ENCODE measurements at places on chromosomes 12 and 14.

DNA sequence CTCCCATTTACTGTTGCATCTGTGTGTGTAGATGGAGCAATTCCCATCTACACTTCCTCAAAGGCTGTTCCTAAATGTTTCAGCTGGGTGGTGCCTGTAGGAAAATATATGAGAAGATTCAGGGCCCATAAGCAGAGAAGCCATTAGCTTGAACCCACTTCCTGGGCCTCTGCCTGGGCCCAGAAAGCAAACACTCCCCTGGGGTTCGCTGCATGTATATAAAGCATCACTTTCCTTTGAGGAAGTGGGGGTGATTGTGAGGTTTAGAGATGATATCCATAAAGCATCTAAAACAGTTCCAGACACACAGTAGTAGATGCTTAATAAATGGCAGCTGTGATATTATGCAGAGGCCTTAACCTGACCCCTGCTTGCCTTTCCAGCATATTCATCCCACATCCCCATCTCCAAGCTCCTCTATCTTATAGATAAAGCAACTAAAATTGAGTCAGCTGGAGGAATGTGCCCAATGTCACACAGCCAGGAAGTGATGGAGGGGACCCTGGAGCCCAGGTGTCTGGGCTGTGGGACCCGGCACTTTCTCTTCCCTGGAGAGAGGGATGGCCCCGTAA is 280.0 kb upstream of the CRY1 start:
- DNase-seq = no peak

- DNase-seq = no peak
Measured at GRCh38 chr14:61609191-61609843, 86.0 kb upstream of the HIF1A start.

DNA sequence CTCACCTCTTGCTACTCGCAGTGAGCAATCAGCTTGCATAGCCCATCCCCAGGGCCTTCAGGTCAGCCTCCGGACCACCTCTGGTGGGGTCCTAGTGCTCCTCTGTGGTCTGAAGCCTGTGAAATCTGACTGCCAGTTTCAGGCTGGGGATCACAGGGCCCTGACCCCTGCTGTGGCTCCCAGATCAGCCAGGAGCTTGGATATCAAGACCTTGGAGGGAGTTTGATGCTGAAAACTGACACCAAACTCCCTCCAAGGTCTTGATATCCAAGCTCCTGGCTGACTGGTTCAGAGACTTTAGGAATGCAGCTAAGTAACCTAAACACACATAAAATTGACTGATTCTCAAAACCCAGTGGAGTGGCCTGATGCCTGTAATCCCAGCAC is 19.8 kb upstream of the DHRS4 start:
- DNase-seq = no peak

DNA sequence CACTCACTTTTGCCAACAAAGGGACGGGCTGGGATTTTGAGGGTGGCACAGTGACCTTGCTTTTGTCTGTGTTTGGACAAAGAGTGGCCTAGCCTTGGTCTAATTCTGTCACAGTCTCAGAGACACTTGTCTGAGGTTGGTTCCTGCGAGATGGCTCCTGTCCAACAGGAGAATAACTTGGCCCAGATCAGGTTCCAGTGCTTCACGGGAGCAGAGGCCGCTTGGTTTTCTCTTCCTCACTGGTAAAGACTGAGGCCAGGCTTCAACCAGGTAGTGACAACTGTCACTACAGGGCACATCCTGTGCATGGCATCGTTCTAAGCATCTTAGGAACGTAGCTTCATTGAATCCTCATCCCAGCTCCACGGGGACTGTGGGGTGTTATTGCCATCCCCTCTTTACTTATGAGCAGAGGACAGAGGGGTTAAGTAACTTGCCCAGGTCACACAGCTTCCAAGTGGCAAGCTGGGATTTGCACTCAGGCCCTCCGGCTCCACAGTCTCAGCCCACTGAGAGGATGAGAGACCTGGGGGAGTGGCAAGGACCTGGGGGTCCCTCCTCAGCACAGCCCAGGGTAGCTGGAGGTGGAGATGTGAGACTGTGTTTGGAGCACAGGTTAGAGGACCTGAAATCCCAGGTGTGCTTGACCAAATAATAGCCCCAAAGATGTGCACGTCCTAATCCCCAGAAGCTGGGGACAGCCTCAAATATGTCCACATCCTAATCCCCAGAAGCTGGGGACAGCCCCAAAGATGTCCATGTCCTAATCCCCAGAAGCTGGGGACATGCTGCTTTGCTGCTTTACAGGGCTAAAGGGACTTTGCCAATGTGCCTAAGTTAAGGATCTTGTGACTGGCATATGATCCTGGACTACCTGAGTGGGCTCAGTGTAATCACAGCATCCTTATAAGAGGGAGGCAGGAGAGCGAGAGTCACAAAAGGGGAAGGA is 179.2 kb upstream of the RTL1 start:
- DNase-seq = no peak

GRCh38 chr12:100951756-100952155 is 157.2 kb downstream of the ANO4 start:
- no peak for DNase-seq

- DNase-seq = no peak
Measured at GRCh38 chr12:12622418-12622817, 10.7 kb downstream of the CREBL2 start.

- no peak for DNase-seq
Measured at GRCh38 chr12:93704122-93704521, 26.9 kb downstream of the CRADD start.

DNA sequence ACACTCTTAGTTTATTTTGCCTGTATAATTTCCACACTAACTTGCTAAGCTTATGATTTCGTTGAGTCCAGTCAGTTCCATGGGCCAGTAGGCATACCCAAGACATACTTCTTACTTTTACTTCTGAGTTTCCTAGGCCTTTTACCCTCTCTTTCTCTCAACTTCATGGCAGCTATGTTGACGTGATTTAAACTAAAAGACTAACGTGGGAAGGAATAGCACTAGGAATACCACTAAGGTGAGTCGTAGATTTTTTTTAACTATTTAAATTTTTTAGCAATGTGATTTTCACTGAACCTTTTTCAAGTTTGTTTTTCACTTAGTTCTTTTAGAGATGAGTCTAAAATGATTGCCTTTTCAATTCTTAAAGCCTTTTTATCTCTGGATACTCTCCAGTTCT is 793.5 kb upstream of the NOVA1 start:
- DNase-seq = no peak

DNA sequence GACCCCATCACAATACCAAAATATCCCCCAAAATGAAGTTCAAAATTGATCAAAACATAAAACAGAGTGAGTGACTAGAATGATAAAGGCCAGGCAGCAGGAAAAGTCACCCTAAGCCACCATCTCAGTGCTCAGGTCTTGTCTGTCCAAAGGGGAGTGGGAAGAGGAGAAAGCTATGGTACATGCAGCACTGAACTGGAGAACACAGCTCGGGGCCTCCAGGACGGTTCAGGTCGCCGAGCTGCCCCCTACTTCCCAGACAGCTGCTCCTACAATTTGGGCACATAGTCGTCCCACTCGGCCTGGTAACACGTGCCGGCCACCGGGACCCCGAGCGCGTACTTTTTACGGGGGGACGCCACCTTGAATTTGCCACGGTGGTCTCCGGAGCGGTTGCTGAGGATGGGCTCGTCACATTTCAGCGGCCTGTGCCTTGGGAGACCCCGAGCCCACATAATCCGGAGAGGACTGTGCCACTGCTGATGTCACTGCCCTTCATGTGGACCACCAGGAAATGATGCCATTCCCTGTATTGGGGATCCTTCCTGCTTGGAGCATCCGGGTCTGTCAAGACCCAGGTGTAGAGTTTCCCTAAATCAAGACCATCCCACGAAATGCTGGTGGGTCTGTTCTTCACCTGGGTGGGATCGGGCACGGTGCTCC is 31.6 kb downstream of the AK7 start:
- DNase-seq = no peak

DNA sequence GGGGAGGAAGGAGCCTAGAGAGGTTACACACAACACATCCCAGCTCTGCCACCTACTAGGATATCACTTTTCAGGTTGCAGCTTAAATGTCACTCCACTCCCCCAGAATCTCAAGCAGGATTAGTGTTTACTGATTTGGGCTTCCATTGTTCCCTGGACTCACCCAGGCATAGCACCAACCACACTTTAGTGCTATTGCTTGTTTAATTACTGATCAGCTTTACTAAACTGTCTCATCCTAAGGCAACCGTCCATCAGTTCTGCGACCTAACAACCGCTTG is 6.1 kb upstream of the KRT18 start:
- no peak for DNase-seq

GRCh38 chr14:99654235-99654985 is 9.5 kb downstream of the HHIPL1 start:
- no peak for DNase-seq

DNA sequence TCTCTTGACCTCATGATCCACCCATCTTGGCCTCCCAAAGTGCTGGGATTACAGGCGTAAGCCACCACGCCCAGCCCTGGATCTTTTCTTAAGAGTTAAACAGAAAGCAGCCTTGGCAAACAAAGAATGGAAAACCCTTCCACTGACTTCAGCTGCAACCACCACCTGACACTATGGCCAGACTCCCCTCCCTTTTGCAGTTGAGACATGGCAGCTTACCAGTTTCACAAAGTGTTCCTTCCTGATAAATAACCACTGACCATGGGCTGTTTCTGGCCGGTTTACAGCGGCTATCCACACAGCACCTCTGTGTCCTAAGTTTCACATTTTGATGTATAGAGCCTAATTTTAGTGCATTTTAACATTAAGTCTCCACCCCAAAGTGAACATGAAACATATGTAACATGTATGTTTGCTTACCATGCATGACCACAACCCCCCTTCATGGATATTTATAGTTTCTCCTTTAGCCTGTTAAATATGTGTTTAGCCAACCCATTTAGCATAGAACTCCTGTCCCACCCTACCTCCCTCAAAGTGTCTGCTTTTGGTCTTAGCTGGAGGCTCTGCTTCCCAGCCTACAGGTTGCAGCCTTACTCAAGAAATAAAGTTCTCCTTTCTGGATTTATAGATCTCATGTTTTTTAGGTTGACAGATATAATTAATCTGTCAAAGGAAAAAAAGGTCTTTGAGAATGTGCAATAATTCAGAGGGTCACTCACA is 32.7 kb upstream of the RAB21 start:
- DNase-seq = no peak

- no peak for DNase-seq
Measured at GRCh38 chr14:21069388-21070082, 569 bp upstream of the ARHGEF40 start.

DNA sequence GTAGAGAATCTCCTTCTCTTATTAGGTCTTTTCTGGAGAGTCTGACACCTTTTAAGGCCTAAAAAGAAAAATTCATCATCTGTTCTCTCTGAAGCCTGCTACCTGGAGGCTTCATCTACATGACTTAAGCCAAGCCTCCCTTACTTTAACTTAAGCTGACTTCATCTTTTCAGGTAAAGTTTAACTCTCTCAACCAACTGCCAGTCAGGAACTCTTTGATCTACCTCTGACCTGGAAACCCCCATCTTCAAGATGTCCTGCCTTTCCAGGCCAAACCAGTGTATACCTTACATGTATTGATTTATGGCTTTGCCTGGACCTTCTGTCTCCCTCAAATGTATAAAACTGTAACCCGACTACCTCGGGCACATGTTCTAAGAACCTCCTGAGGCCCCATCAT is 17.5 kb downstream of the GSTZ1 start:
- DNase-seq = no peak

- no peak for DNase-seq
Measured at GRCh38 chr12:114774699-114775098, 90.7 kb upstream of the TBX3 start.

GRCh38 chr14:71692496-71692895 is 239.7 kb upstream of the RGS6 start:
- no peak for DNase-seq

GRCh38 chr12:117875744-117876435 is 92.9 kb downstream of the KSR2 start:
- no peak for DNase-seq

DNA sequence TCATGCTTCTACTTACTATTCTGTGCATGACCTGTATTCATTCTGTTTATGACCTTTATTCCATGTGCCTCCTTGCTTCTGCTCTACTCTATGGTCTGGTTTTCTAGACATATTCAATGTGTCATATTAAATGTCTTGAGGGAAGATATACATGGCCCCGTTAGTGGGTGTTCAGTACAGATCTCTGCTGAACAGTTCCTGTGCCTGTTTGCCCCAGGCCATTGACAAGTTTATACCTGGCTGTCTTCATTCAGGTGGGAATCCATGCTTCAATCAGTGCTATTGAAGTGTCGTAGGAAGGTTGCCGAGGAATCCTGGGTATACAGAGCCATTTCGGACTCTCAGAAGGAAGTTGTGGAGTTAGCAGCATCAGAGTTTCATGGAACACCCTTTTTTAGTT is 7.4 kb upstream of the PPFIBP1 start:
- no peak for DNase-seq

GRCh38 chr14:101717663-101718490 is 43.6 kb upstream of the PPP2R5C start:
- DNase-seq = no peak

GRCh38 chr12:531951-532585 is 72.3 kb downstream of the B4GALNT3 start:
- no peak for DNase-seq

GRCh38 chr12:53082637-53083175 is 3.5 kb upstream of the SPRYD3 start:
- no peak for DNase-seq

DNA sequence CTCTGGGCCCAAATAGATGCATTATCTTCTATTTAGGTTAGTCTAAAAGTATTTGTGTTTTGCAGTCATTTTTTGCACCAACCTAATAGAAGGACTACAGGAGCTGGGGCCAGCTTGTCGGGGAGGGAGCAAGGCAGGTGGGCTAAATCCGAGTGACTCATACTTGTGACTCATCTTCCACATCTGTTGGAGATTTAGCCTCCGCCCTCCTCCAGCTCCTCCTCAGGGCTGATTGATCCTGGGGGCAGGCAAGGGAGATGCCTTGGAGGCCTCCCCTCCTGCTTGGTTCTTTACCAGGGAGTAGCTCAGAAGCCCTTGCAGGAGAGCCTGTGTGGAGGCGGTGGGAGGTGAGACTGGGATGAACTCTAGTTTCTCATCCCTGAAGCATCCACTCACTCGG is 27.9 kb downstream of the RHOF start:
- DNase-seq = no peak

DNA sequence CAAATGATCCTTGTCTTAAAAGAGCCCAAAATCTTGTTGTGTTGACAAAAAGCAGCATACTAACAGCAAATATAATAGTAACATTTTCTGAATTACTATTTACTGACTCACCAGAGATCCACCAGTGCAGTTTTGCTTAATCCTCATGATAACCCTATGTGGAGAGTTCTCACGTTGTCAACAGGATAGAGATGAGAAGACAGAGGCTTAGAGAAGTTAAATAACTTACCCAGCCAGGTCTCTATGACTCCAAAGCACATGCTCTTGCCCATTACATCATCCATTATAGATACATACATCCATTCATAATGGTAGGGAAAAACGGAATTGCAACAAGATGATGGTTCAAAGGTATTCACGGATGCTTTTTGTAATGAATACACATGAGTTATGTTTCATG is 111.9 kb downstream of the PAX9 start:
- no peak for DNase-seq

GRCh38 chr14:68658943-68659931 is 133.6 kb downstream of the ZFP36L1 start:
- DNase-seq = no peak

GRCh38 chr12:128476266-128476665 is 209.3 kb downstream of the TMEM132C start:
- DNase-seq = no peak
